ENCODE measurements at places on chromosomes 7 and 10.

DNA sequence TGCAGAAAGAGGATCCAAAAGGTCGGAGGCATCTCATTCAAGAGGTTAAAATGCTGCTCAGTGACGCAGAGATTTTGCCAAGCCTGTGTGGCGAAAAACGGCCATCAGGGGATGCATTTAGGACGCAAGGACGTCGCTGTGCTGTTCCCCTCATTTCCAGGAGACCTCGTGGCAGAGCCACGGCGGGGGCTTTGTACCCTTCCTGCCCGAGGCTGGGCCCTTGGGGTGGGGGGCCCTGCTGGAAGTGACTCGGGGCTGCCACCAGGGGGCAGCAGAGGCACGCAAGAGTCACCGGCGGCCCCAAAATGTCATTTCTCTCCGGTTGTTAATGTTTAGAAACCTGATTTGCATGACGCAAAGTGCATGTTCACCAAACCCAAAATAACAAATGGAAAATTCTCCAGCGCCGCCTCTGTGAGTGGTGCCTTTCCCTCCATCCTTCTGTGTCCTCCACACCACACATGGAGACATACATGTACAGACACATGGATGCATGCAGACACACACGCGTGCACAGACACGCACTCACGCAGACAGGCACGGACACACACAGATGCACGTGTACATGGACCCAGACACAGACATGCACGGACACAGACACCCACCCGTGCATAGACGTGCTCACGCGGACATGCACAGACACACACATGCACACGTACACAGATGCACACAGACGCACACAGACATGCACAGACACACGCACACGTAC lies 51.0 kb upstream of the NKX6-2 start:
- DNase-seq = no peak

GRCh38 chr7:50595491-50596102 lies 30.4 kb upstream of the DDC start:
- no peak for DNase-seq

DNA sequence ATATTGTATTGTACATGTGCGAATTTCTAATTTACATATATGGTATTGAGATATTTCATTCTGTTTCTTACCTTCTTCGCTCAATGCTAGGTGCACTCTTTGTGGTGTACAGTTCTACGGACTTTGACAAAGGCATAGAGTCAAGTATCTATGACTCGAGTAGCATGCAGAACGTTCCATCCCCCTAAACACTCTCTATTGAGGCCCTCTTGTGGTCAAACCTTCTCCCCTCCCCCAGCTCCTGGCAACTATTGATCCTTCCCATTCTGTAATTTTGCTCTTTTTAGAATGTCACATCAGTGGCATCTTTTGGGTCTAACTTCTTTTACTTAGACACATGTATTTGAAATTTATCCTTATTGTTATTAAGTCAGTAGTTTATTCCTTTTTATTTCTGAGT lies 30.7 kb upstream of the GDF10 start:
- no peak for DNase-seq

GRCh38 chr7:47252675-47253074 lies 329.2 kb downstream of the TNS3 start:
- DNase-seq = no peak

DNA sequence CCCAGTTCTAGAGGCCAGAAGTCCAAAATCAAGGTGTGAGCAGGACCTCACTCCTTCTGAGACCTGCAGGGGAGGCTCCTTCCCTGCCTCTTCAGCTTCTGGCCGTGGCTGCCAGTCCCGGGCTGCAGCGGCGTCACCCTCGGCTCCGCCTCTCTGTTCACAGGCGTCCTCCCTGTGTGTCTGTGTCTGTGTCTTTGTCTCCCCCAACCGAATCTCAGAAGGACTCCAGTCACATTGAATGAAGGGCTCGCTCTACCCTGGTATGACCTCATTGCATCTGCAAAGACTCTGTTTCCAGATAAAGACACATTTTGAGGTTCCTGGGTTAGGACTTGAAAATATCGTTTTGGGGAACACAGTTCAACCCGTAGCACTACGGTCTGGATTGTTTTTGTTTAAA lies 33.1 kb upstream of the GALNT11 start:
- DNase-seq = no peak

- DNase-seq = no peak
Observed at GRCh38 chr10:47276576-47277351, 23.2 kb upstream of the GDF10 start.

DNA sequence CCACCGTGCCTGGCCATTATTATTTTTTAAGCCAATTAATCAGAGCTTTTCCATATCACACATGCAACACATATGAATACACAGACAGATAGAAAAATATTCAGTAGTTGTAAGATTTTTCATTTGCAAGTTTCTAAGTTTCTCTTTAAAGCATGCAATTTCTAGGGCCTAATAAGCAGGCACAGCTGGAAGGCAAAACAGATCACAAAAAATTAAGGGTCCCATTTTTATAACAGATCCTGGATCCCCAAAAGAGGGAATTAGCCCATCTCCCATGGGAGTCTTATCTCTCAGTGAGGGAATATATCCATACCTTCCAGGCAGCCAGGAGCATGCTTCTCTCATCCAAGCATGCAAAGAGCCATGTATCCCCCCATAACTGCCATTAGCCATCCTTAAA lies 31.2 kb upstream of the ZNF365 start:
- DNase-seq = no peak

DNA sequence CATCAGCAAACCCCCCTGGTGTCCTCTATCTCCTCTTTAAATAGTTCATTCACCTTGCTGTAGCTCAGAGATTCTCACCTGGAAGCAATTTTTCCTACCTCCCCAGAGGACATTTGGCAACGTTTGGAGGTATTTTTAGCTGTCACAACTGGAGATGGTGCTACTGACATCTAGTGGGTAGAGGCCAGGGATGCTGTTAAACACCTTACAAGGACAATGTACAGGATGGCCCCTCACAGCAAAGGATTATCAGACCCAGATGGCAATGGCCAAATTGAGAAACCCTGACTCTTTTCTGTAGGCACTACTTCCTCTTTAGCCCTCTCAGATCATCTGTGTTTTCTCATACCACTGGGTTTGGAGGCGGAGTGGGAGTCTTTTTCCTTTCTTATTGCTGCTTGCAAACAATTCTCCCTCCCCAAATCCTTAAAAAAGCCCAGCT lies 13.2 kb upstream of the TRA2A start:
- no peak for DNase-seq

- DNase-seq = no peak
Observed at GRCh38 chr10:12340937-12341336, 8.4 kb upstream of the CAMK1D start.

DNA sequence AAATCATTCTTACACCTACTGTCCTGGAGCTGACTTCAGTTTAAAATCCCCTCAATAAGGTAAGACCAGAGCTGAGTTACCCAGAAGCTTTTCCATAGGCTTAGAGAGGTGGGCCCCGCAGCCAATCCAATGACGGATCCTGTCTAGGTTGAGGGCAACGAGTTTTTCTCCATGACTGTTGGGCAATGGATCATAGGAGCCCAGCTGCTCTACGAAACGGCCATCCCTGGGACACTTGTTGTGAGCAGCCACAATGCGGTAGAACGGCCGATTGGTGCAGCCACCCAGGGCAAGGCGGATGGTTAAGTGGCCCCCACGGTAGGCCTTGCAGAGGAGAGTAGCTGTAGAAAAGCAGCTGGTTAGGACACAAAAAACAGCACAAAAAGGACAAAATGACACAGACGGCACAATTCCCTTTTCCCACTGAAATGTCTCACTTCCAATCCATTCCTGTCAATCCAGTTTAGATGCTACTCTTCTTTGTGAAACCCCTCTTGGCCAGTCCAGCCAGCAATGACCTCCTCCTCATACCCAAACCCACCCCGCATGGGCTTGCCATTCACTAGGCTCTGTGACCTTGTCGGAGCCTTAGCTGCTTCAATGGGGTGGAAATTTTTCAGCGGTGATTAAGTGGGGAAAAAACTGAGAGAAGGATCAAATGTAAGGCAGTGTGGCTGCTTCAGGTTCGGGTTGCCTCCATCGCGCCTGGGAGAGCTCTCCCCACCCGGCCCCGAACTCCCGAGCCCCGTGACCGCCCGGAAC lies 580 bp downstream of the MRPS16 start:
- DNase-seq = no peak

DNA sequence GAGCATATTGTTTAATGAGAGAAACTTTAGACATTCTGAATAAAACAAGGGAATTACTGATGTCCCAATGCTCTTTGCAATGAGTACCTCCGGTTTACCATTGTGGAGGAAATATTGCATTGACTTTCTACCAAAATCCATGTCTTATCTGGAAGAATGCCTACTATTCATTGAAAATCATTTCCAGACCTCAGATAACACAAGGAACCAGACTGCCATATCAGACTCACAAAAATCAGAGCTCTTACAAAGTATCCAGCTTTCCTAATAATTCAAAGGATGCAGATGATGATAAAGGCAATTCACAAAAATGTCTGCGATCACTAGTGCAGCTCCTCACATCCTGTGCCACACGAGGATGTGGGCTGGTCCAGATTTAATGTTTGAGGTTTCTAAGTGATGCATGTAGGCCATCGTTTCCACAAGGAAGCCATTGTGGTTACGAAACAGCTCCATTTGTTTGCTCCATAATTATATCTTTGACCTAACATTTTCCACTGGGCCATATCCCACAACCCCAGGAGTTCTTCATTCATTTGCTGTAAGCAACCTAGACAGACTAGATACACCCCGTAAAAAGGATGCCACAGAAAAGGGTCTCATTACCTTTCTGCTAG lies 831.1 kb upstream of the C7orf33 start:
- DNase-seq = no peak

- peak; percentile 39 for DNase-seq
Observed at GRCh38 chr7:73606801-73607691, 17.3 kb downstream of the MLXIPL start.

- no peak for DNase-seq
Observed at GRCh38 chr7:132500727-132501440, 75.4 kb downstream of the PLXNA4 start.

DNA sequence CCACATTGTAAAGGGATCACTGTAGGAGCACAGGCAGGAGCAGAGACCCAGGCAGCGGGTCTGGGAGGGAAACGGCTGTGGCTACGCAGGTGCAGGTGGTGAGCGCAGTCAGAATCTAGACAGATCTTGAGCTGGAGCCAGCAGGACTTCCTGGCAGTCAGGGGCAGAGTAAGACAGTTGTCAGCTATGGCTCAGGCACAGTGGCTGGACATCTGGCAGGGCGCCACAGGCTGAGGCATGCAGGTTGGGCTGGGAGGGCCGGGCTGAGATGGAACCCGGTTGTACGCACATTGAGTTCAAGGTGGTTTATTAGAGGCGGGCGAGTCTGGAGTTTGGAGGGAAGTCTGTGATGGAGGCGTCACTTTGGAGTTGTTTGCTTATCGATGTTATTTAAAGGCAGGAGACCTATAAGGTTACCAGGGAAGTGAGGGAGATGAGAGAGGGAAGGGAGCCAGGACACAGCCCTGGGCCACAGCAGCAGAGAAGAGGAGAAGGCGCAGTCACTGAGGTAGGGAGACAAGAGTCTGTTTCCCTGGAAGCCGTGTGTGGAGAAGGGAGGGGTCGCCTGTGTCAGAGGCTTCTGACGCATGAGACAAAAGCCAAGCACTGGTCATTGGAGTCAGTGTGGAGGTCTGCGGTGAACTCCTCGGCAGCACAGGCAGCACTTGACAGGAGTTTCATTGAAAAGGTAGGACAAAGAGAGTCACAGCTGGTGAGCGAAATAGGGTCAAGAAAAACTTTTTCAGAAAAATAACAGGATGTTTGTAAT lies 73.8 kb downstream of the LANCL2 start:
- no peak for DNase-seq

DNA sequence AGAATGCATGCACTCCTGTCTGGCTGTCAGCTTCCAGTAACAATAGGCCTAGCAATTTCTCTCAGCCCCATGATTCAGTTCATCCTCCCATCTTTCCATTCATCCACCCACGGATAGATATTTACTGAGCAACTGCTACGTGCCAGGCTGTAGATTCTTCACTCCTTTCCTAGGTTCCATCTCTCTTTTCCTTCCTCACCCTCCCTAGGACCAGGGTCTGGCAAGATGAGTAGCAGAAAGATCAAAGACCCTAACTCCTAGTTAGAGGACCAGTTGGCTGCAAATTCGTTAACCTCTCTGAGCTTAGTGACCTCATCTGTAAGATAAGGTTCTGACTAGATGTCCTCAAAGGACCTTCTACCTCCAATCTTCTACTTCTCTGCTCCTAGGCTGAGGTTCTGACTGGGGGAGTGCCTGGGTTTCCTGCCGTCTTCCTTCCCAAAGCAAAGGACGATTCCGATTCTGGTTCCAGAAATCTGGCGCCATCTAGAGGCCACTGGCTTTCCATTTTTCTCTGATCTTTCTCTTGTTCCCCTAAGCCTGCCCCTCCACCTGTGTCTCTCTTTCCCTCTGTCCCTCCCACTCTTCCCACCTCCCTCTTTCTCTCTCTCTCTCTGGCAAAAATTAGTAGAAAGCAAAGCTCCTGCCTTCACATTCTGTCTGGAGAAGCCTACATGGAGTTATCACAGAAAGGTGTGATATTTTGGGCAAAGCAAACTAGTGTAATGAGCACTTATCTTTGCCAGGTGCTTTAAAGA lies 26.2 kb downstream of the TBATA start:
- peak; percentile 24 for DNase-seq

- no peak for DNase-seq
Observed at GRCh38 chr7:47780555-47780954, 167.7 kb downstream of the PKD1L1 start.

- DNase-seq = no peak
Observed at GRCh38 chr7:132422502-132423111, 153.7 kb downstream of the PLXNA4 start.

GRCh38 chr10:2883238-2883637 lies 184.1 kb upstream of the PFKP start:
- no peak for DNase-seq

- no peak for DNase-seq
Observed at GRCh38 chr10:84626397-84627087, 298.2 kb downstream of the CCSER2 start.

DNA sequence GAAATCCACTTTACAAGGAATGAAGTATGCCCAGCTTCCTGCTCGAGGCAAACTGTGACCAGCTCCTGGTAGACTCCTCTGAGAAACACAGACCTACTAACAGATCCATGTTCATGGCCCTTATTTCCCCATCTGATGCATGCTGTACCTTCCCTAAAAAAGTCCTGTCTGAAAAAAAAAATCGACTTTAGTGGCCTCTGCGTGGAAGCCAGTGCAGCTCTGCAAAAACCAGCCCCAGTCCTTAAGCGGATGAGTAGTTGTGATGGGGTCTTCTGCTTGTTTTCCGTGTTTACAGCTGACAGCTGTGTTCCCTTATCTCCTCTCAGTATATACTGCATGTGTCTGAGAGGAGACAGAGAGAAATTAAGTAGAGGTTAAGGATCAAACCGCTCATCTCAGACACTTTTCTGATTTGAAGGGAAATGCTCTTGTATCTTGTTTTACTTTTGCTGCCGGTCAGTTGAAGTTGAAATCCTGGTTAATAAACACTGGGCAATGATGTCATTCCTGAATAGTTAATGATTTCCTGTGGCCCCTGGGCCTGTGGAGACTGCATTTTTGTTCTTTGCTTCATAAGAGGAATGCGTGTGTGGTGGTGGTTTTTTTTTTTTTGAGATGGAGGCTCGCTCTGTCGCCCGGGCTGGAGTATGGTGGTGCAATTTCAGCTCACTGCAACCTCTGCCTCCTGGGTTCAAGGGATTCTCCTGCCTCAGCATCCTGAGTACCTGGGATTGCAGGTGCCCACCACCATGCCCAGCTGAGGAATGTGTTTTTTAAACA lies 67.6 kb downstream of the DOCK1 start:
- DNase-seq = no peak

- DNase-seq = no peak
Observed at GRCh38 chr7:30238721-30239441, 45.5 kb upstream of the ZNRF2 start.

Measured in activated CD8-positive, alpha-beta memory T cell treated with anti-CD3 and anti-CD28 coated beads for 4 hours (primary cell).